ENCODE measurements at places on chromosomes 4 and X.

GRCh38 chr4:4730249-4730648, 129.2 kb upstream of the MSX1 start:
- DNase-seq: no peak

- no peak for DNase-seq
Observed at GRCh38 chr4:79898055-79898454, 175.0 kb downstream of the ANTXR2 start.

DNA sequence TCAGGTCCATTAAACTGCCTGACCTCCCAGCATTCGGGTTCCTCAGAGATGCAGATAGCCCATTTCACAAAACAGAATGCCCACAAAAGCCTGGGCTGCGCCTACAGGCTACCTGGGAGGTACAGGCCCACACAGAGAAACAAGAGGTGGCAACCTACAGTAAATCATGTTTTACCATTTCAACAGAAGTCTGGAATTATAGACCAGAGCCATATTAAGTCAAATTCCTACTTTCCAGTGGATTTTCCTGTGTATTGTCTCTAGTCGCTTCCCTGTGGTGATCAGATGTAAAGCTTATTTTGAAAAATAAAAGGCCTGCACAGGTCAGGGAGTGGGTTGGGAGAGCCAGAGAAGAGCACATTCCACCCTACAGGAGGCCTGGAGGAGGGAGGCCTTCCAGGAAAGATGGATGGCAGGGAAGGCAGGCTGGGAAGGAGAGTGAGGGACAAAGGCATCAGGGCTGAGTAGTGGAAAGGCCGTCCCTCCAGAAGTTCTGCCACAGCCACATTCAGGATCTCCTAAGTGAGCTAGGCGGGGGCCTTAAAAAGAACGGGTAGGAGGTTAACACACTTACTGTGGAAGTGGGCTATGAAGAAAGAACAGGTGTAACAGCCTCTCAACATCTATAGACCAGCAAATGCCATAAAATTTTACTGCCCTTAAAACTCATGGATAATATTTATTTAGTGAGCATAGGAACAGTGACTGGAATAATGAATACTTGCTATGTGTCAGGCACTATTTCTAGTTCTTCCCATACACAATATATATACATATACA, 19.0 kb upstream of the USO1 start:
- DNase-seq: no peak

- no peak for DNase-seq
Observed at GRCh38 chrX:151724563-151725337, 8.9 kb downstream of the FATE1 start.

- DNase-seq: no peak
Observed at GRCh38 chr4:164876700-164877324, at the start of gene APELA. Gene APELA (plus strand): TSS chr4:164877178. CDS start chr4:164877332, 154 bp downstream.

DNA sequence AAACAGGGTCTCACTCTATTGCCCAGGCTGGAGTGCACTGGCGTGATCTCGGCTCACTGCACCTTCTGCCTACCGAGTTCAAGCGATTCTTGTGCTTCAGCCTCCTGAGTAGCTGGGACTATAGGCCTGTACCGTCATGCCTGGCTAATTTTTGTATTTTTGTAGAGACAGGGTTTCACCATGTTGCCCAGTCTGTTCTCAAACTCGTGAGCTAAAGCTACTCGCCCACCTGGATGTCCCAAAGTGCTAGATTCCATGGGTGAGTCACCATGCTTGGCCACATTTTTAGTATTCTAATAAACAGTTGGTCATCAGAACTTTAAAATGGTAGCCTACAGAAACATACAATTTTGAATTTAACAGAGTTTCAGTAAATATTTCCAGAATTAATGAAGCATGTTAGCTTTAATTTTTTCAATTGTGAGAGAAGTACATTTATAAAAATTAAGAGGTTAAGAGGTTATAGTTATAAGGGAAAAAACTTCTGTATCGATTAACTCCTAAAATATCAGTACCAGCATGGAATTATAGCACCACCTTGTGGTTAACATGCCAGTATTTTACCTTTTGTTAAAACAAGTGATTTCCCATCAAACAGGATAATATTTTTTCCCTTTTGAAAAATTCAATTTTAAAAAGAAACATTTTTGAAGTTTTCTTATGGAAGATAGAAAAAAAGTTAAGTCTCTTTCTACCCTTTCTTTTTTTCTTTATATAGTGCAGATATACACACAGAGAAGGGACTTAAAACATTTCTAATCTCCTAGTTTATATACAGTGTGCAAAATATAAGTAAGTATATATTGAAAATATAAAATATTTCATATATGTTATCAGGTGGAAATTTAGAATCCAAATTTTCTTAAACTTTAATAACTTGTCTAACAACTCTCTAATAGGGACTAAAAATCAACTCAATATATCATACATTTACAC, 35.4 kb downstream of the CEP44 start:
- DNase-seq: no peak

GRCh38 chr4:3470244-3471097, 7.4 kb downstream of the DOK7 start:
- DNase-seq: no peak

GRCh38 chr4:55347610-55348228, 1.7 kb downstream of the SRD5A3 start:
- DNase-seq: no peak

DNA sequence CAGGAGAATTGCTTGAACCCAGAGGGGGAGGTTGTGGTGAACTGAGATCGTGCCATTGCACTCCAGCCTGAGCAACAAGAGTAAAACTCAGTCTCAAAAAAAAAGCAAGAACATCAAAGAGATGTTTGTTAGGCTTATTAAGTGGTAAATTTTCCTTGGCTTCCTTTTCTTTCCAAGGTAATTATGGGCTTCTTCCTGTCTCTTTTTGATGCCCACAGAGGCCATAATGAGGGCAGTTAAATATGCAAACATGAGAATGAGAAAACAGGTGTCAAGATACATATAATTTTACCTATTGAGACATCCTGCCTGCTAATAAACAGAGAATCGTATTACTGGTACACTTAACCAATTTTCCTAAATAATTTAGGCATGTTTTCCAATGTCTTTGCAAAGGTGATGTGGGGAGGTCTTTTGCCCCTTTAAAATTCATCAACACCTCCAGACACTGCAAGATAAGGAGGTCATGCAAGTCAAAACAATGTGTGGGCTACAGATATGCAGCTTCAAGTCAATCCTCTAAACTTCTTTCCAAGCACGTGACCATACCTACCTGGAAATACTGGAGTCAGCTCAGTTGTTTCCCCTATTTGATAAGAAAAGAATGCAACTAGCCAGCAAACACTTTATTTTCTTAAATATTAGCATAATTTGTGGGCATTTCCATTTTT, 2.7 kb downstream of the SLC39A8 start:
- no peak for DNase-seq

DNA sequence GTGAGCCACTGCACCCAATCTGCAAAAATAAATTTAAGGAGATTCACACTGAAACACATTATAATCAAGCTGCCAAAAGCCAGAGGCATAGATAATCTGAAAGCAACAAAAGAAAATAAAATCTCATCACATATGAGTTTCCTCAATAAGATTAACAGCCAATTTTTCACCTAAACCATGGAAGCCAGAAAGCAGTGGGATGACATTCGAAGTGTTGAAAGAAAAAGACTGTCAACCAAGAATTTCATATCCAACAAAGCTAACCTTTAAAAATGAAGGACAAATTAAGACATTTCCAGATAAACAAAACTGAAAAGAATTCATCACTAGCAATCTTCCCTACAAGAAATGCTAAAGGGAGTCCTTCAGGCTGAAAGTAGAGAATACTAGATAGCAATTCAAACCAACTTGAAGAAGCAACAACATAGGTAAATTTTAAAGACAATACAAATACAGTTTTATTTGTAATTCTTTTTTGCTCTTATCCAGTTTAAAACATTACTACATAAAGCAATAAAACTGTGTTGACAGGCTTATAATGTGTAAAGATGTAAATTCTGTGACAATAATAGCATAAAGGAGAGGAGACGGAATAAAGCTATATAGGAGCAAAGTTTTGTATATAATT, 23.1 kb upstream of the KLHL8 start:
- no peak for DNase-seq

- DNase-seq: no peak
Observed at GRCh38 chr4:176123710-176124407, 58.2 kb downstream of the WDR17 start.

All from anterior cingulate cortex (tissue), 58 donors.